ENCODE measurements at places on chromosomes 5 and 9. TPM values are rescaled to one million over a fixed set of nuclear protein-coding genes. Genes with fewer than 3 reads are reported as not detected.

The KIF12 gene
- polyA plus RNA-seq = 1.8 TPM

The MLANA gene
- polyA plus RNA-seq = 0.09 TPM

The JADE2 gene
- 14.1 TPM for polyA plus RNA-seq

The MYOT gene
- 0.80 TPM for polyA plus RNA-seq

DNA sequence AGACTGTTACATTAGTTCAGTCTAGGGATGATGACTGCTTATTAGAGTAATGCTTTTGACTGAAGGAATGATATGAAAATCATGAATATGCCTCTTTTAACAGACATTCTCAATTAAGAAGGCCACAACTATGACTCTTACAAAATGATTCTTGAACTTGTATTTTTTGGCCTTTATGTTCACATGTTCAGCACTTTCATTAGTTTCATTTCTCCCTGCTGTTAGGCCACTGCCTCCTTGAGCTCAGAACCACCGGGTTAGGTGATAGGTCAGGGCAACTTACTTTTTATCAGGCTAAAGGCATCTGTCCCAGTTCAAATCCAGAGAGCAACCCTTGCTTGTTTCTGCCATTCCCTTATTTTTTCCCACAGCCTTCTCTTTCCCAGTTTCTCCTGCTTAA is 235.2 kb upstream of the ELL2 start:
- H3K27me3 ChIP-seq = no peaks in the 10 kb centered on the region
- no peaks in the 10 kb centered on the region for H3K4me1 ChIP-seq
- no peak overlapping the region for H3K4me3 ChIP-seq
- DNase-seq = no peak
- H3K36me3 ChIP-seq = no peaks in the 10 kb centered on the region

DNA sequence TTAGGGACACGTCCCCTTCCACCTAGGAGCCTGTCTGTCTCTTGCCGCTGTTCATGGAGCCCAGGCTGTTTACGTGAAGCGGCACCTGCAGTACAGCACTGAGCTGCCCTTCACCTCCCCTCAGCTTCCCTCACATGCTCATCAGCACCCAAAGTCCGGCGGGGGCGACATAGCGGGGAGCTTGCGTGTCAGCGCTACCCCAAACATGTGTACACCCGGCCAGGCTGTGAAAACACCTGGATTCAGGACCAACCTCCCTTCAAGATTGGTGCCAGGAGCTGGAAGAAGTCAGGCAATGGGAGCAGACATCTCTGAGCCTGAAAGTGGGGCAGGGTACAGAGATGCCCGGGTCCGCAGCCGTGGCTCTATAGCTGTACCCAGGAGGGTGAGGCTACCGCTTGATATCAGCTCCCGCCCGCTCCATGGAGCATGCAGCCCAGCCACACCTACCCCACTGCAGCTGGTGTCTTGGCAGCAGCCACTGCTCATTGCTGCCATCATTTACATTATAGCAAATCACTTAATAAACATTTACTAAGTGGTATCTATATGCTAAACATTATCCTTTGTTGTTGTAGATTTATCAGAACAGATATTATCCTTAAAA is 712.1 kb downstream of the CDH9 start:
- H3K4me3 ChIP-seq = no peak overlapping the region
- DNase-seq = no peak
- no peaks in the 10 kb centered on the region for H3K4me1 ChIP-seq
- H3K27me3 ChIP-seq = no peaks in the 10 kb centered on the region

DNA sequence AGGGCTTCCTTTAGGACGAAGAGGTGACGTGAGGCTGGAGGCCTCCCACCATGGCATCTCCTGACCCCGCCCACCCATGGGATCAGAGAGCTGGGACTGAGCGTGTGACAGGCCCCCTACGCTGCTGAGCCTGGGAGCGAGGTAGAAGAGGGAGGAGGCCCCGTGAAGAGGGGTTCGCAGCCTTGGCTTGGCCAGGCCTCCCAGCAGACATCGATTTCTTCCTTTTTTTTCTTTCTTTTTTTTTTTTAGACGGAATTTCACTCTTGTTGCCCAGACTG is 39.5 kb downstream of the PTGES start:
- no peak for DNase-seq
- no peaks in the 10 kb centered on the region for H3K36me3 ChIP-seq
- H3K27ac ChIP-seq = no peak overlapping the region
- peaks cover 5% of the 10 kb centered on the region for H3K27me3 ChIP-seq
- H3K4me3 ChIP-seq = no peak overlapping the region

DNA sequence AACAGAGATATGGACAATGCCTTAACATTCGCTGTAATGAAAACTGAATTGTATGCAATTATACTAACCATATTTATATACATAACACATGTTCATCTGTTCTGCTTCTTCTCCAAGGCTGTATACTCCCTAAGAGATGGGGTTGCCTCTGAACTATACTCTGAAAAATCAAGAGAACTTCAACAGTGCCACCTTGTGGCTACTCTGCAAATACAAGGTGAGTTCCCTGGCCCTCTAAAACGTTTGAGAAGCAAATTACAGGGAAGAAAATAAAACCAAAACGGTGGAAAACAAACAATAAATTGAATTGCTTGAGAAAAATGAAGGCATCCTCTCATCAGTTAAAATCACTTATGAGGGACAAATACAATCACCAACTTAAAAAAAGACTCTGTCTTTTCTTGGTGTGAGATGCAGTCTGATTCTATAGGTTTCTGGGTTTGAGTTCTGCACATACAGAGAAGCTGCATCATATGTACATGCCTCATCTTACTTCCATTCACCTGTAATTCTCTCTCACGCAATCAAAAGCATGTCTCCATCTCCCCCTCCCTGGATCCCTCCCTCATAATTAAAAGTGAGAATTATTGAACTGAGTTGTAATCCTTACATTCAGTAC is 98.6 kb downstream of the FBXW11 start:
- DNase-seq = peak; percentile 38
- H3K36me3 ChIP-seq = peaks cover 9% of the 10 kb centered on the region
- H3K4me1 ChIP-seq = peaks cover 8% of the 10 kb centered on the region
- H3K27ac ChIP-seq = no peak overlapping the region

- H3K4me3 ChIP-seq = no peak overlapping the region
- H3K4me1 ChIP-seq = no peaks in the 10 kb centered on the region
- no peaks in the 10 kb centered on the region for H3K27me3 ChIP-seq
- H3K27ac ChIP-seq = no peak overlapping the region
- no peak for DNase-seq
Observed at GRCh38 chr9:95014917-95015316, 288.4 kb downstream of the AOPEP start.

- no peaks in the 10 kb centered on the region for H3K4me1 ChIP-seq
- no peak overlapping the region for H3K27ac ChIP-seq
- H3K4me3 ChIP-seq = no peak overlapping the region
- no peak for DNase-seq
- no peaks in the 10 kb centered on the region for H3K36me3 ChIP-seq
Observed at GRCh38 chr5:96279801-96280542, 153.1 kb downstream of the PCSK1 start.

DNA sequence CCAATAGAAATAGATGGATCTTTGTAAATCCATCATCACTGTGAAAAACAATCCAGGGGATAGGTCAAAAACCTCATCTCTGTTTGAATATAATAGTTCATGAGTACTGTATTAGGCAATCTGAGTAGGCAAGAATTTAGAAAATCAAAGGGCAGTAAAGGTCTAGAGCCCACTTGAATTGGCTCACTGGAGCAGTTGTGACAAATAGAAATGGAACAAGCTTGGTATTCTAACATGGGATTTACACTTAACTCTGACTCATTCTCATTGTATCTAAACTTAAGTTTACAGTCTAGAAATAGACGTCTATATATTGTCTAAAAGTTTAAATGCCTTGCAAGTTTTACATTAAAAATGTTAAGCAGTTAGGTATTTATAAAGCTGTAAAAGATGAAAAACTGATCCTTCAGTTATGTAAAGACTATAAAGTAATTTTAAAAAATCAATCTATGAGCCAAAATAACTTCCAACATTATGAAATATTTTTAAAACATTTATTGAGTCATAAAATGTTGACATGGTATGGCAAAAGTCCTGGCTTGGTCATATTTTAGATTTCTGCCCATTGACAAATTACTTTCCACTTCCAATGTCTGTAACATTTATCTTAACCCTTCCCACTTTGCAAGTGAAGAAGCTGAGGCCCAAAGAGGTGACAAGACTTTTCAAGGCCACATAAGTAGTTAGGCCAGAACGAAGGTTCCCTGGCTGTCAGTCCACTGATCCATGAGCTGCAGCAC is 203.7 kb upstream of the NREP start:
- no peaks in the 10 kb centered on the region for H3K27me3 ChIP-seq
- no peak for DNase-seq
- H3K4me1 ChIP-seq = no peaks in the 10 kb centered on the region
- H3K27ac ChIP-seq = no peak overlapping the region
- no peak overlapping the region for H3K4me3 ChIP-seq
- no peaks in the 10 kb centered on the region for H3K36me3 ChIP-seq

GRCh38 chr9:35353731-35354365 is 136.1 kb upstream of the RUSC2 start:
- no peak overlapping the region for H3K4me3 ChIP-seq
- no peak overlapping the region for H3K27ac ChIP-seq
- DNase-seq = no peak
- H3K36me3 ChIP-seq = no peaks in the 10 kb centered on the region
- no peaks in the 10 kb centered on the region for H3K27me3 ChIP-seq
- no peaks in the 10 kb centered on the region for H3K4me1 ChIP-seq

DNA sequence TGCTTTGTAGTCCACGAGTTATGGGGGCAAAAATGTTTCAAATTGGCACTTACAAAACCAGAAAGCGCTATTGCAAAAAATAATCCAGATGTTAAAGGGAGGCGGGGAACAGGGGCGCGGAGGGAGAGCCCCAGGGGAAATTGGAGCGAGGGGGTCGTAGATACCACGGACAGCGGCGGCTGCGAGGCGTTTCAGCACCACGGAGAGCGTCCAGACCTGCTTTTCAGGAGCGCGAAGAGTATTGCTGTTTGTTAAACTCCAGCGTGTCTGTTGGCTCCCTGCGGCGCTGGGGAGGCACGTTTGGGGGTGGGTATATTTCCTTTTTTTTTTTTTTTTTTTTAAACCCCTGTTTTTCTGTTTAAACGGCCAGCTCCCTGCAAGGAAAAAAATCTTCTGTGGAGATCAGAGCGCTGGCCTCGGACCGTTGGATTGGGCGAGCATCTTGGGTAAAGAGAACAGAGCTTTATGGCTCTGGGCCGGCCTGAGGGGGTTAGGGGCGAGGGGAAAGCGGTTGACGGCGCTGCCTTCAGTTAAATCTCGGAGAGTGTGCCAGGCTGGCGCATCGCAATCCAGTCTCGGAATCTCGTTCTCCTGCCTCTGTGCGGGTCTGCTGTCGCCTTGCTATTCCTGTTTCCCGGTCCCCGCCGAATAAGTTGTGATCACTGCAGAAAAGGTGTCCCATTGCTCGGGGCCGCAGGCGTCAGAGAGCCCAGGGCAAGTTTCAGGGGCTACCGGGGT is at the start of gene GLRA1:
TSS of gene GLRA1 (minus strand) at position 288 of the 738 bp plus-strand sequence. CDS start 302 bp downstream, outside the sequence.
- H3K4me1 ChIP-seq = no peaks in the 10 kb centered on the region
- H3K27me3 ChIP-seq = peaks cover 10% of the 10 kb centered on the region
- no peak within 1 kb of the TSS for H3K4me3 ChIP-seq
- DNase-seq = peak; percentile 18
- no peaks in the 10 kb centered on the region for H3K36me3 ChIP-seq
- H3K27ac ChIP-seq = no peak within 1 kb of the TSS

DNA sequence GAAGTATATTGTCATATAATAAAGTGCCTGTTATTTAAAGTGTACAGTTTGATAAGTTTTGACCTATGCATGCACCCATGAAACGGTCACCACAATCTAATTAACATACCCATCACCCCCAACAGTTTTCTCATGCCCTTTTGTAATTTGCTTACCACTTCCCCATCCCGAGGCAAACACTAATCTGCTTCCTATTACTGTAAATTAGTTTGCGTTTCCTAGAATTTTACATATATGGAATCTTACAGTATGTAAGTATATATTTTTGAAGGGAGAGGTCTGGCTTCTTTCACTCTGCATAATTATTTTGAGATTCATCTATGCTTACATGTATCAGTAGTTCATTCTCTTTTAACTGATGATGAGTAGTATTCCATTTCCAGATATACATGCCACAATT is 56.5 kb downstream of the AMBP start:
- no peak overlapping the region for H3K27ac ChIP-seq
- H3K4me3 ChIP-seq = no peak overlapping the region
- no peak for DNase-seq
- H3K4me1 ChIP-seq = peaks cover 13% of the 10 kb centered on the region
- H3K27me3 ChIP-seq = no peaks in the 10 kb centered on the region

DNA sequence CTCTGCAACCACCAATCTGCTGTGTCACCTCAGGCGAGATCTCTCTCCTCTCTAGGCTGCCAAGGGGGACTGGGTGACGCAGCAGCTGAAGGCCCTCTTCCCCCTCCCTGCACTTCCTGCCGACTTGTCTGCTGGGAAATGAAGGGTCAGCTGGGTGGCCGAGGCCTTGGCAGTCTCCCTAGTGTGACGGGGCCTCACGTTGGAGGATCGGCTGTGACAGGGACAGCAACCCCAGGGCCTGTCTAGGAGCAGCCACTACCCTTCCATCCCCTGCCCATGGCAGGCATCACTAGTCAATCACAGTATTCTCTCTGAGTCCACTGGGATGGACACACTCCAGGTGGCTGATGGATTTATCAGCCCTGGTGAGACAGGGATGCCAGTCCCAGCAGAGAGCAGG is 107.3 kb upstream of the SARDH start:
- H3K4me3 ChIP-seq = no peak overlapping the region
- H3K4me1 ChIP-seq = no peaks in the 10 kb centered on the region
- H3K36me3 ChIP-seq = no peaks in the 10 kb centered on the region
- H3K27me3 ChIP-seq = no peaks in the 10 kb centered on the region

- H3K4me1 ChIP-seq = peaks cover 20% of the 10 kb centered on the region
- no peak overlapping the region for H3K4me3 ChIP-seq
- DNase-seq = no peak
- H3K27me3 ChIP-seq = peaks cover 74% of the 10 kb centered on the region
Observed at GRCh38 chr9:126513159-126514036, 100.3 kb upstream of the LMX1B start.

- no peaks in the 10 kb centered on the region for H3K36me3 ChIP-seq
- no peak overlapping the region for H3K4me3 ChIP-seq
- H3K27ac ChIP-seq = no peak overlapping the region
Observed at GRCh38 chr9:133873461-133873891, 118.6 kb downstream of the VAV2 start.

- H3K36me3 ChIP-seq = no peaks in the 10 kb centered on the region
- no peak for DNase-seq
- H3K27me3 ChIP-seq = no peaks in the 10 kb centered on the region
- no peaks in the 10 kb centered on the region for H3K4me1 ChIP-seq
- no peak overlapping the region for H3K4me3 ChIP-seq
Observed at GRCh38 chr5:15601853-15602252, 101.9 kb downstream of the FBXL7 start.

DNA sequence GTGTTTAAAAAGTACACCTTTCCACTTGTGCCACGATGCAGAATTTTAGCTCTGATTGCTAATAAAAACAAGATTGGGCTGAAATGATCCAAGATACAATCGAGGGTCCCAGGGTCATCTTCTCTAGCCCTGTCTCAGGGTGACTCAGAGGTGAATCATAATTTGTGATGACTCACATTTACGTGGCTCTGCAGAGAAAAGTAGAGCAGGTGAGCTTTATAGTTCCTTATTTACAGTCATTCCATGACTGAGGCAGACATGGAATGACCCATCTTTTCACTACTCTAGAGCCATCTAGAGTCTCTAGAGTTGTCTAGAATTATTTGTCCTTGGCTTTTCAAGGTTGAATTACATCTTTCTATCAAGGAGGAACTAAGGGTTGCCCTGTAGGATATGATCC is 155.2 kb downstream of the GAS1 start:
- no peaks in the 10 kb centered on the region for H3K27me3 ChIP-seq
- H3K4me3 ChIP-seq = no peak overlapping the region
- H3K4me1 ChIP-seq = no peaks in the 10 kb centered on the region
- DNase-seq = no peak

All from thymus (tissue), 14 donors.